Fibroblast of skin of scalp (primary cell): ENCODE measurements at places on chromosomes 1 and 21.

- DNase-seq = no peak
Measured at GRCh38 chr1:39348278-39348677, 143.2 kb upstream of the BMP8A start.

- DNase-seq = no peak
Measured at GRCh38 chr1:15825800-15826199, 18.4 kb upstream of the UQCRHL start.

GRCh38 chr1:25167269-25168192 lies 64.8 kb downstream of the SYF2 start:
- DNase-seq = no peak

DNA sequence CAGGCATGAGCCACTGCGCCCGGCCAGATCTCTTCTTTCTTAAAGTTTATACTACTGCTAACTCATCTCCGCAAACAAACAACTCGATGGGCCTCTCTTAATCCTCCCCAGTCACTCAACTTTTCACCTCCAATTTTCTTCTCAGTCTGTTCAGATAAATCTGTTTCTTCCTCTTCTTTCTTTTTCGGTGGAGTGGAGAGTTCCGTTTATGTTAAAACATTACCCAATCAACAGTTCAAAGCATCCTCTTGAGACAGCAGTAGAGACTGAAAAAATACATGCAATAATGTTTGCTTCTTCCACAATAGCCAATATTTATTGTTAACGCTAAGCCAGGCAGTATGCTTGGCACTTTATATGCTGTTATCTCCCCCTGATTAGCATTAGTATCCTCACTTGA lies 1.4 kb upstream of the ANKRD13C start:
- no peak for DNase-seq

- DNase-seq = no peak
Measured at GRCh38 chr1:89352421-89352820, 11.4 kb upstream of the GBP6 start.

GRCh38 chr1:78045926-78046778 lies at the start of gene GIPC2:
Gene GIPC2 (plus strand): TSS chr1:78045966. CDS start chr1:78046095, 129 bp downstream.
- peak; percentile 30 for DNase-seq

DNA sequence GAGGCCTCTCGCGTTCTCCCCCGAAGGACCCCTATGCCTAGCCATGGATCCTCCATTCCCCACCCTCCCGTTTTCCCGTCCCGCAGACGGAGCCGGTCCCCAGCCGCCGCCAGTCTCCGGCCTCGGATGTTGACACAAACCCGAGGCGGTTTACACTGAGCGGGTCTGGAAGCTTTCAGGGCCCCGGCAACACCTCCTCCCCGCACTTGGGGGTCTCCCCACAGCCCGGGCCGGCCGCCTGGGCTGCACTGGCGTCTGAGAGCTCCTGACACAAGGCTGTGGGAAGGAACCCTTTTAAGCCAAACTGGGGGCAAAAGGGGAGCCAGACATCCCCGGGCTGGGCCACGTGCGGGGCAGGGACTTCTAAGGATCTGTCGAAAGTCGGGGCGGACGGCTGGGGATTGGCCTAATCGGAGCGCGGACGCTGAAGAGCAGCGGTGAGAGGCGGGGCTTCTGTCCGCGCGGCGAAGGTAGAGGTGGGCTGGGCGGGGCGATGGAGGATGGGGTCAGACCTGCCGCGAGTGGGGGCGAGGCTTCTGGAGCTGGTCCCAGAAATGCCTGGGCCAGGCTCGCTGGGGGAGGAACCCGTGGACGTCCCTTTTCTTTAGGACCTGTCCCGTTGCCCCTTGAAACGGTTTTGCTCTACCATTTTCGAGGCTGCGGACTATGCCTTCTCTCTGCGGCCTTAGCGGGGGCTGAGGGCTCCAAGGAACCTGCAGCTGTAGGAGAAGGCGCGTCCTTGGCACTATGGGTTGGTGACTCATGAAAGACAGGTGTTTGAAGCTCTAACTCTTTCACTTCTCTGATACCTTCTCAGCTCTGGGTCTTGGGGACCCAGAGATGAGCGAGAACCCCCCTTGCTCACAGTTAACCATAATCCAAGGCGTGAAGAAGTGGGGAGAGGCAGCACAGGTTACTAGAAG lies 1.2 kb upstream of the HPCAL4 start:
- DNase-seq = no peak

DNA sequence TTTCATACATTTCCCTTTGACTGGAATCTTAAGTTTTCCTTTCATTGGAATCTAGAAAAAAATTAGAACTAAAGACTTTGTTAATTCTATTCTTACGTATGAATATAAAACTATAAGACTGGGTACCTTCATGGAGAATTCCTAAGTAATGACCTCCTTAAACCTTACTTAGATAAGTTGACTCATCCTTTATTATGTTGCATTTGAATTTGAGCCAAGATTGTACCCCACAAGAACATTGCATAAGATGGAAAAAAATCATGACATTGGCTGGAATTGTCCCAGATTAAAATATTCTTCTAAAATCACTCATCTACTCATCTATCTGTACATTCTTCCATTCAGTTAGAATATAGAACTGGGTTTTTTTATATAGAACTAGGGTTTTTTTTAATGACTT lies 137.4 kb downstream of the C1orf21 start:
- DNase-seq = peak; percentile 39

GRCh38 chr1:211638246-211638645 lies 37.2 kb downstream of the NEK2 start:
- DNase-seq = no peak

DNA sequence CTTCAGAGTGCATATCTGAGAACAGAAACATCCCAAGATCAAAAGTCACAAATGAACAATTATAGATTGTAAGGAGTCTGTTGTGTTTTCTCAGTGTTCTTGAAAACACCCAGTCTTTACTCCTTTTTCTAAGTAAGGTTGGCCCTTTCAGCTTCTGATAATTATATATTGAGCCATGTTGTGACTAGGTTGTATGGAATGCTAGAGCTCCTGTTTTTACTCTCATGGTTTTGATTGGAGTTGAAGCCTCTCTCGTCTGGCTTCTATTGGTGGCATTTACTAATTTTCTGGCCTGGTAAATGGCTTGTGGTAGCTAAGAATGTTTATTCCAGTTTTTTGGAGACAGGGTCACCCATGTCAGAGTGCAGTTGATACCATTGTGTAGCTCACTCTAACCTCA lies 84.7 kb downstream of the NDUFS5 start:
- peak; percentile 77 for DNase-seq

DNA sequence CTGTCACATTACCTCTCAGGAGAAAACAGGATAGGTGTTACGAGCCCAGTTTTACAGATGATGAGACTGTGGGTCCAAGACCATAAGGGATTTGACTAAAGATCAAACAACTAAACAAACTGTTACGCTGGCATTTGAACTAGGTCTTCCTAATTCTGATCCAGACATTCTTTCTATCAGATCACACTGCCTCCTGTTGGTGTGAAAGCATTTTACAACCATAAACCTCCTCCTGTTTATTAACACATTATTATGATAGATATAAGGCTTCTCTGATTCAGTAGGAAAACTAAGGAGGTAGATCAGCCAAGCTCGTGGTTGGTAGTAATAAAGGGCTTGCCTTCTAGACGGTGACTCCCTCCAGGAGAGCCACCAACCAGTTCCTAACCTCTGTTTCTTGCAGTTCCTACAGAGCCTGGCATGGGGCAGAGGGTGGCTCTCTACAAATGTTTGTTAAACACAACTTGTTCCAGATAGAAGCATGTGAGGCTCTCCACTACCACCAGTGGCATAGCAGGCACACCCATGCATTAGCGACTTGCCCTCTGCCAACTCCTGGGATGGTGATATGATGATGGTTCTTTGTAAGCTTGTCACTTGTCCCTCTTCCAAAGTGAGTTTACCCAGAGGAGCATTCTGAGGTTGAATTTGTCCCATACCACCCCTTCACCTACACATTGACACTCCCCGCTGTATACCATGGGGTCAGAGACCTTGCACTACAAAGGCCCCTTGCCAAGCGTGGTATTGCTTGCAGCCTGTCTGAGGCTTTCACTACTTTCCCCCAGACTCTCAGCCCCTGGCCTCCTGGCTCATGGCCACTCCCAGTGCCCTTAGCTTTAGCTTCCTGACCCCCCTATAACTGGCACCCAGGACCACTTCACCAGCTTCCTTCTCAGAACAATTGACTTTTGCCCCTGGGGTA lies 96.4 kb upstream of the HOOK1 start:
- no peak for DNase-seq

DNA sequence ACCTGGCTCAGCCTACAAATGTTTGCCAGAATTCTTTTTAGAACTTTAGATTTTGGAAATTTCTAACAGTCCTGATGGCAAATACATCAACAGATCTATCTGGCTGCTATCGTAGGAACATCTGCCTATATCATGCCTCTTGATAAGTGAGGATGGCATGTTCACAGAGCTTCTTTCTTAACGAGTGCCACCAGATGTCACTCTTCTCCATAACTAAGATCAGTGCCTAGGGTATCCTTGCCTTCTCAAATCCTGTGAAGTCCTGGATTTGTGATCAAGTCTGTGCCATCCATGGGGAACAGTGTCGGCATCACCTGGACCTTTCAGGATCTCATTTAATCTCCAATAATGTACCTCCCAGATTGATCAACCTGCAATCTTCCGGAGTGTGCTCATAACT lies 36.5 kb upstream of the CD5L start:
- DNase-seq = peak; percentile 47

DNA sequence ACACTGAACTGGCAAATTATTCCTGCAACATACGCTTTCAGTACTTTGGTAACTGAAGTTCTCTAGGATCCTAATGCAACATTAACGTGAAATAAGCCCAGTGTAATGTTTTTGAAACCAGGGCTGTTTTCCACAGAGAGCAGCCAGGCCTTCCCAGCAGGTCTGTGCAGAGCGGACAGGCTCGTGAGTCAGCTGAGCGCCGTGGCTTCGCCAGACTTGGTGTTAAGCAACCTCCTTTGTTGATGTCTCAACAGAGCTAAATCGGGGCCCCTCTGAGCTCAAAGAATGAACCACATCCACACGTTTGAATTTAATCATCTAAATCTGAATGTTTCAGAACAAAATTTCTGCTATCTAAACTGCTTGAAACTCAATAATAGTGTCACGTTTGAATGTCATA lies 181.8 kb upstream of the FMN2 start:
- DNase-seq = peak; percentile 70
